Uterus (tissue), 4 donors: ENCODE measurements at places on chromosomes 4 and X. TPM values are rescaled to one million over a fixed set of nuclear protein-coding genes. Genes with fewer than 3 reads are reported as not detected.

SMIM31 gene
- not detected for total RNA-seq

MEPE gene
- not detected for total RNA-seq

SPANXA1 gene
- total RNA-seq, result not detected

DNA sequence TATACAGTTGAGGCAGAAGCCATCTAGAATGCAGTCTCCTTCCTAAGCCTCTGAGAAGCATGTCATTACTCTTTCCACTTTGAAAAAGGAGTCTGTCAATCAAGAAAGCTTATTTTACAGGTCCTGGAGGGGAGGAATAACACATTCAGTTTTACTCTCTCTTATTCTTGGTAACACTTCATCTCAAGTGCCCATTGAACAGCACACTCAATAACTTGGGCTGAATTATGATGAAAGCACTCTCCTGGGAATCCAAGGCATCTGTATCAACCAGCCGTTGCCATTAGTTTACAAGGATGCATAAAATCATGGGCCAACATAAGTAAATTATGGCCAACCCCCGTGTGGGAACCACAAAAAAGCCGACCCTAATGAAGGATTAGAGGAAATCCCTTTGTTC is 282.4 kb downstream of the C4orf33 start:
- no peak for DNase-seq

- no peak for DNase-seq
Measured at GRCh38 chr4:98383431-98384106, 122.4 kb downstream of the RAP1GDS1 start.

CDX4 gene
- total RNA-seq, result not detected

- DNase-seq, result no peak
Measured at GRCh38 chr4:53132132-53132891, 233.5 kb downstream of the SCFD2 start.

CYBB gene
- total RNA-seq, result 10.2 TPM
